ENCODE measurements at places on chromosomes 6 and 20.

DNA sequence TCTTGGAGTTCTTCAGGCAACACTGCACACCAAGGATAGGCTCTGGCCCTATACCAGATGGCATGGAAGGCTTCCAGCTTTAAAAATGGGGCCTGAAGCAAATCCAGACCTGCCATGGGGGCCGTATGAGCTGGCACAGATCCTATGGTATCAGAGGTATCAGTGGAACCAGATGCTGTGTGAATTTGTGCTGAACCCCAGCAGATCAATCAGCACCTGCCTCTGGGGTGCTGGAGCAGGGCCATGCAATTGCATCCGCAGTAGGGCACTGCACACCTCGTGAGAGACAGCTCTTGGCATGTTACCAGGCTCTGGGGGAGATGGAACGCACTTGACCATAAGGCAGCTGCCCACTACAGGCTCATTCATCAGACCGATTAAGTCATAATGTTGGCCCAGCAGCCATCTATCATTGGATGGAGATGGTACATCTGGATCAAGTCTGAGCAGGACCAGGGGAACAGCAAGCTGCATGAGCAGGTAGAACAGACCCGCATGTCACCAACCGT is 221.5 kb downstream of the MYLK4 start:
- DNase-seq = peak; percentile 68

- DNase-seq = no peak
Measured at GRCh38 chr6:118525913-118526780, 21.9 kb upstream of the PLN start.

DNA sequence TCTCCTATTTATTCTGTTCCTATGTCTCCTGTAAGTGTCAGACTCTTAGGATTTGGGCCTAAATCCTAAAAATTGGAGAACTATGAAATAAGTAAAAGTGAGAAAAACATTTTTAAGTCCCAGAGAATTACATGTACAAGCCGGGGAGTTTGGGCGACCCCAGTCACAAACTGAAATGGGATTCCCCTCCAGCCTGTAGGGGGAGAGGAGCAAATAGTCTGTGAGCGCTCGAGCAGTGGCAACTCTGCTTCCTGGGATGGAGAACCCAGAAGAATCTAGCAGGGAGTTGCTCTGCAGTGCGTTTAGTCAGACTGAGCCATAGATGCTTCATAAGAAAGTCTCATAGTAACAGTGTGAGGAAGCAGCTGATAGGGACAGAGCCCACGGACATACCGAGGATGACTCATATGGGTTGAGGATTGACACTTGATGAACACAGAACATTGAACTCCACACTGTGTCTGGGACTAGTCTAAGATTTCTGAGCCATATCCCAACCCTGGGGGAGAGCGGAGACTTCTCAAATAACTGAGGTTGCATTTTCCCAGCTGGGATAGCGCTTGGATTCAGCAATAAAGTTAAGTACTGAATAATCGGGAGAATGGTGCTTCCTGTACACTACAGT is 437.2 kb downstream of the BCKDHB start:
- DNase-seq = no peak

GRCh38 chr6:36268478-36269275 is 1.2 kb upstream of the PNPLA1 start:
- DNase-seq = no peak

- DNase-seq = no peak
Measured at GRCh38 chr20:53303413-53303760, 290.3 kb downstream of the ZNF217 start.

DNA sequence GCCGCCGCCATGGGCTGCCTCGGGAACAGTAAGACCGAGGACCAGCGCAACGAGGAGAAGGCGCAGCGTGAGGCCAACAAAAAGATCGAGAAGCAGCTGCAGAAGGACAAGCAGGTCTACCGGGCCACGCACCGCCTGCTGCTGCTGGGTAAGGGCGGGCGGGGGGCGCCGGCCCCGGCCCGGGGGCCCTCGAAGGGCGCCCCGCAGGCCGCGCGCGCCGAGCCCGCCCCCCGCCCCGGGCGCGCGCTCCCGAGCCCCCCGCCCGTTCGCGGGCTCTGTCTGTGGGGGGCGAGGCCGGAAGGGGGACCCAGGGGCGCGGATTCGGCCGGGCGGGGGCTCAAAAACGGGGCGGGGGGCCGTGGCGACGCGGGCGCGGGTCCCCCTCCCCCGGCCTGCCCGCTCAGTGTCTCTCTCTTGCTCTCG is 39.2 kb downstream of the GNAS start:
- DNase-seq = peak; percentile 74

DNA sequence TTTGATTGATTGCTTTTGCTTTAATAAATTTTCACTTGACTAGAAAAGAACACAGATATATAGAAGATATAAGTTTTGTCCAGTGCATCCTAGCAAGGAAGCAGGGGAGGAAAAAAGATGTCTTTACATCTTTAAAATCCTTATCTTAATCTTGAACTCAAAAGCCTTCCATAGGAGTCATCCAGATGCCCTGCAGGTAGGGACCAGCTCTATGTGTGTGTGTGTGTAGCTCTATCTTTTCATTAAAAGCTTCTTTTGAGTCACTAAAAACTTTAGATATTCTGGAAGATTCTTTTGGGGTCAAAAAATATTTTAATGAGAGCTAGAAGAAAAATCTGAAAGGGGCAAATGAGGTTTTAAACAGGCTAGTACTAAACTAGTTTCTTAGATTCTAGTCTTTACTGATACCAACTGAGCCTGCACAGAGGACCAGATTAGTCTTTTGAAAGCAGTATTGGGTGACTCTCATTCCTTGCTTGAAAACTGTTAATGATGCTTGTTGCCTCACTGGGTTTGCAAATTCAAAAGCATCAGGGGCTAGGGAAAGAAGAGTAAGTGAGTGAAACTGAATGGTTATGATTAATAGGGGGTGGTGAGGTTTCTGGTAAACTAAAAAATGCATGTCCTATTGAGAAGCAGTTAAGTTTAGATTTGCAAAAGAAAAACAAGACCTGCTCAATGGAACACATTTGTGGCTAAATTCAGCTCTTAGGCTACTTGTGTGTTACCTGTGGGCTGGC is 40.6 kb upstream of the JAG1 start:
- DNase-seq = no peak

GRCh38 chr20:57648878-57649616 is 28.8 kb upstream of the ZBP1 start:
- DNase-seq = no peak

DNA sequence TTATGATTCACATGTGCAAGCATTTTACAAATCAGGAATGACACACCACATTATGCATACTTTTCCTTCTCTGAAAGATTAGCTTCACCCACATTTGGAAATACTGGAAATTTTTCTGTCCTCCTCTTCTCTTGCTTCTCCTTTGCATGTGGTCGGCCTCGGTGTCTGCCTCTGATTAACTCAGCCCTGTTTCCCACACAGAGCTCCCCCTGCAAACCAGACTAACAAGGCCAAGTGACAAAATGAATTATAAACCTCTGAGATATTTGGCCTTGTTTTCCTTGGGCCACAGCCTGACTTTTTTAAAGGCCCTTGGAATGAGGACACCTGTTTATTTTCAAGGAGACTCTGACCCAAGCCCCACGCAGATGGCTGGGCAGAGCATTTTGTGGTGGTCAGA is 9.0 kb upstream of the CCN6 start:
- no peak for DNase-seq

GRCh38 chr6:103167345-103168071 is 1692.2 kb downstream of the HACE1 start:
- no peak for DNase-seq

Measured in NCI-H345 (cell line).